Liver (tissue), 10 donors: ENCODE measurements at places on chromosomes 3 and 15. TPM values are rescaled to one million over a fixed set of nuclear protein-coding genes. Genes with fewer than 3 reads are reported as not detected.

The FOXB1 gene
- not detected for total RNA-seq

DNA sequence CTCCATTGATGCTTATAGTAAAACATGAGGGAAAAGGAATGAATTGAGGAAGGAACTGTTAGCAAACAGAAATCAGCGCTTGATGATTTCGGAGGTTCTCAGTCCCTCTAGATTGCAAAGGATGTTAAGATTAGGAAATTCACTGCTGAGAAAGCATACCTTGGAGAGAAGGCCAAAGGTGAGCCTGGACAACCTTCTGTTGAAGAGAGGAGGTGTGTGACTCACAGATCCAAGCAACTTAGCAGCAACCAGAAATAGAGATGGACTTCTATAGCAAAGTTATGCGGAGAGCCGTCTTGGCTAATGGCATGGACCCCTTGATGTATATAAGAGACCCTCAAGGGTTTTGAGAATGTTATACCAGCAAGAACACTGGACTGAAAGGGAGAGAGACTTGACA lies 114.3 kb downstream of the EEFSEC start:
- no peak for DNase-seq

DNA sequence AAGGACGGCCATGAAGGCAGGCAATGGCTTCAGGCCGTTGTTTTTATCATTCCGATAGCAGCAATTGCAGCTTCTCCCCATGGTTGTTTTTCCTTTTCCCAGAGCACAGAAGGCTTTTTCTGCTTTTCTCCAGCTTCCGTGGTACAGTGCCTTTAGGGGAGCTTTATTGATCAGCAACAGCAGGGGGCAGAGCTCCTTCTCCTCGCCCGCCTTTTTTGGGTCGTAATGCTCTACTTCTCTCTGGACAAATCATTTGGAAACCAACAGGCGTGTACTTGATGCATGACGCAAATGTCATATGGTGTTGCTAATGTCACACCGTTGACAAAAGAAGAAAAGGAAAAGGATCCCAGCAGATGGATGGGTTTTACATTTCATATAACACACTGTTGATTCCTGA lies 79.7 kb upstream of the SNRK start:
- DNase-seq: peak; percentile 16

- no peak for DNase-seq
Observed at GRCh38 chr15:78024883-78025282, 52.6 kb downstream of the TBC1D2B start.

DNA sequence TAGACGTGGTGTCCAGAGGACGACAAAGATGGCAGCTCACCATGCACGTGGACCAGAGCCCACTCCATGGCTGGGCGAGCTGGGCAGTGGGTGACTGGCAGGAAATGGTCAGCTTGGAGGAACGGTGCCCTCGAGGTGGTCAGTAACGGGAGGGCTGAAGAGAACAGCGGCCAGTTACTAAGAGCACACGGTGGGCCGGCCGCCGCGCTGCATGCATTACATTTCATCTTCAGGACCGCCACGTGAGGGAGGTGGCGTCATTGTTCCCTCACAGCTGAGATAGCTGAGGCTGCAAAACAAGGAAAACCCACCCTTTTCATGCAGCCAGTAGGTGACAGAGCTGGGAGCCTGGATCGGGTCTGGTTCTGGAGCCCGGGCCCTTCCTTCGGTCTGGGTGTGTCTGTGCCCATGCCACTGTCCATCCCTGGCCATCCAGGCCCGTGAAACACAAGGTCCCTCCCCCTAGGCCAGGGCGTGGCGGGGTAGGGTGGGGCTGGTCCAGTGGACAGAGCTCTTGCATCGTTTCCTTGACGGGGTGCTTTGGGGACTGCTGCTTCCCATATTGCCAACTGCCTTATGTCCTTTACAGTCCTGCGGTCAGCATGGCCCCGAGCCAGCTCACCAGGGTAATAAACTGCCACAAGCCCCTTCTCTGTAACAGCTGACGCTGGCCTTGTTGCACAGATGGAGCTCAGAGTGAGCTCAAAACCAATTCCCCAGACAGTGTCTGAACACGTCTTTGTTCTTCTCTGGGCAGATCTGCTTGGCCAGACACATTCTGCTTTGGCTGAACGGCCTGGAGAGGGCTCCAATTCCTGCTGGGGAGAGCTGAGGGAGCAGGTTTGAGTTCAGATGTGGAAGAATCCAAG lies 51.8 kb downstream of the RGMA start:
- DNase-seq: no peak

- DNase-seq: no peak
Observed at GRCh38 chr3:43734685-43735084, 43.9 kb downstream of the ABHD5 start.

GRCh38 chr15:64452988-64453688 lies 7.2 kb upstream of the ZNF609 start:
- DNase-seq: no peak

The ANXA2 gene
- total RNA-seq: 88.4 TPM

The LARP6 gene
- total RNA-seq: 1.2 TPM

The ANKDD1A gene
- total RNA-seq: 0.65 TPM

The TM4SF18 gene
- 12.6 TPM for total RNA-seq

The OR5H15 gene
- not detected for total RNA-seq

- DNase-seq: no peak
Observed at GRCh38 chr15:77384589-77385359, 35.1 kb downstream of the PEAK1 start.

DNA sequence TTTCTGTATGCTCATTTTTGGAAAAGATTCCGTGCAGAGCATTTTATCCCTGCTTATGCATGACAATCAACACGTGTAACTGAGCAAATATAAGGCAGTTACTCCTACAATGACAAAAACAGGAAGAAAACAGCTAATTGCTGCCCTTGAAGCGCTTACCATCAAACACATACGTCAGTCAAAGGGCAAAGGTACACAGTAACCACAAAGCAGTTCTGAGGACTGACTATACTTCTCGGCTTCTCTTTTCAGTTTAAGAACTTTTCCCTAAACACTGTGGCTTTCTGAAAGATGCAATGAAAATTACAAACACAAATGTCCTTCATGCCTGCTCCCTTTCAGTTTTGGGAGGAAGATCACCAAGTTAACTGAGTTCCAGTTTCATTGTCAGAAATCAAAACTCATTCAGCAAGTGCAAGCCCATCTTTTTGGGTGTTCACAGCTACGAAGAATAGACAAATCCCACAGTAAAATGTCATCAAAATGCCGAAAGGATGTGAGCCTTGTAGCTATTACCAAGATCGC lies 602.8 kb downstream of the FOXP1 start:
- DNase-seq: no peak

The MGLL gene
- 75.4 TPM for total RNA-seq

DNA sequence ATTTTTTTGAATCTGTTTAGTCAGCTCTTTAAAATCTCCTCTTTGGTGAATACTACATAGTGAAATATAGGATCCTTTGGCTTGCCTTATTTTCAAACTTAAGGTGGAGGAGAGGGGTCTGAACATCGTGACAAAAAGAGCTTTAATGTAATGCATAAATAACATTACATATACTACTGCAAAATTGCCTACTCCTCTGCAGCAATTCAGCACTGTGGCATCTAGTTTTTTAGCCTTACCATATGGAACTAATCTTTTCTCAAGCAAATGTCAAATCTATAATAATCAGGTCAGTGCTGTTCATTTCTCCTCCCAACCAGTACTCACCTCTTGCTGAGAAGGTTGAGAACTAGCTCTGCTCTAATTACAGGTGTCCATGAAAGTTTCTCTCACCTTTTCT lies 394.0 kb upstream of the CDIN1 start:
- DNase-seq: no peak

DNA sequence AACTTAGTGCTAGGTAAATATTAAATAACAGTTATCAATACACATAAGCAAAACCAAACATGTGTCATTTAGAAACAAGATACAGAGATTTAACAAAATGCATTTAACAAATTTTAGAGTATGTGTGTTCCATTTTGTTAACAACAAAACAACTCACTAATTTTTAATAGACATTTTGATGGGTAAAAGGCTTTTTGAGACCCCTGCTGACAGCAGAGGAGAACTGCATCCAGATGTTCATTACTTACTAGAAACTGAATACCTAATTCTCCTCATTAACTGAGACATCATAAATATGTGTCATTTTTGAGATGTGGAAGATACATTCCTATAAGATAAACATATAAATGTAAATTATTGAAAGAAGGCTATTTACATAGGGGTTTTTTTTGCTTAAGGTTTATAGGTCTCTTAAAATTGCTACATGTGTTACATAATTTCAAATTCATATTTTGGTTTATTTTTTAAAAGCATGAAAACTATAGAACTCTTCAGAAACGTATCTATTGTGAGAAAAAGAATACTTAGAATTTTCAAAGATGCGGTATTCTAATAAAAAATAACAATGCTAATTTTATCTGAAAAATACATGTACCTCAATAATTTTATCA lies 1009.8 kb downstream of the TUSC7 start:
- DNase-seq: no peak

The VIPR1 gene
- 2.3 TPM for total RNA-seq

DNA sequence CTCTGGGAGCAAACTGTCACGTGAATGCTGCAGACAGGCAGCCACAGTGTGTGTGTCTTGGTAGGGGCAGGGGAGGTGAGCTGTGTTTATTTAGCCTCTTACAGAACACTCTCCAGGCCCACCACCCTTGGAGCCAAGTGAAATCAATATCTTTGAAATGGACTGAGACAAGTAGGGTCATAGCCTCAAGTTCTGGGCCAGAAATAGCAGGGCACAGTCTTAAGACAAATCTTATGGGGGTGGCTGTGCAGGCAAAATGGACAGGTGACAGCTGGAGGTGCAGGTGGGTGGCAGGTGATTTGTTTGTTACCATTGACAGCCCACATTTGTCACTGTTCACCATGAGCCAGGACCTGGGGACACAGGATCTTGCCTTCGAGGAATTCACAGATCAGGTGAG lies 93.6 kb upstream of the NMNAT3 start:
- no peak for DNase-seq

The COL6A6 gene
- 0.92 TPM for total RNA-seq

DNA sequence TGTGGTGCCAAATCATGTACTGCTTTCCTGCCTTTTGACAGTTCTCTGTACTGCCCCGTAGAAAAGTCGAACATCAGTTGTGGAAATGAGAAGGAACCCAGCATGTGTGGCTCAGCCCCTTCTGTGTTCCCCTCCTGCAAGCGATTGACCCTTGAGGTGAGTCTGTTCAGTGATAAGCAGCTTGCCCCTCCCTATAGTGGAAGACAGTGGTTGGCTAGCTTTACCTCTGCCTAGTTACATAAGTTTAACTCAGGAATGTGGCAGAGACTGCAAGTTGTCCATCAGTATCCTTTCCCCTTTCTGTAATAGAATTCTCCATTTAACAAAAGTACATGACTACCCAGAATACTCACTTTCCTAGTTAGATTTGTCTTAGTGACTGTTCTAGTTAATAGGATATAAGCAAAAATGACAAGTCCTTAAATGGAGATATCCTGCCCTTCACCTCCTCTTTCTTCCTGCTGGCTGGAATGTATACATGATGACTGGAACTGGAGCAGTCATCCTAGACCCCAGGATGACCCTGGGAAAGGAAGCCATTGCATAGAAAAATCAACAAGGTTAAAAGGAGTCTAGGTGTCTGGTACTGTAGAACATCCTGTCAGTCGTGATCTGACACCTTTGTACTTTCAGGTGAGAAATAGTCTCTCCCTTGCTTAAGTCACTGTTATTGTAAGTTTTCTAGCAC lies 10.6 kb downstream of the SETMAR start:
- no peak for DNase-seq

DNA sequence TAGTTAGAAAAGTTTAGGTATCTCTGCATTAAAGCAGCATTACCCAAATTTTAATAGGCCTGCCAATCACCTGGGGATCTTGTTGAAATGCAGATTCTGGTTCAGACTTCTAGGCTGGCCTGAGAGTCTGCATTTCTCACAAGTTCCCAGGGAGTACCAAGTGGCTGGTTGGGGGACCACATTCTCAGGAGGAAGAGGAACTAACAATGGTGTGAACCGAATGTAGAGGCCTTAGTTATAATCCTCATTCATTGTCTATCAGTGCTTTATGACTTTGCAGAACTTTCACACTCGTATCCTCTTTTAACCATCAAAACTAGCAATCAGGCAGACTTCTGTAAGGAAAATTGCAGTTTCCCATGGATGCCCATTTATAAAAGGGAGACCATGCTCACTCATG lies 38.2 kb upstream of the UBE2E1 start:
- DNase-seq: no peak

DNA sequence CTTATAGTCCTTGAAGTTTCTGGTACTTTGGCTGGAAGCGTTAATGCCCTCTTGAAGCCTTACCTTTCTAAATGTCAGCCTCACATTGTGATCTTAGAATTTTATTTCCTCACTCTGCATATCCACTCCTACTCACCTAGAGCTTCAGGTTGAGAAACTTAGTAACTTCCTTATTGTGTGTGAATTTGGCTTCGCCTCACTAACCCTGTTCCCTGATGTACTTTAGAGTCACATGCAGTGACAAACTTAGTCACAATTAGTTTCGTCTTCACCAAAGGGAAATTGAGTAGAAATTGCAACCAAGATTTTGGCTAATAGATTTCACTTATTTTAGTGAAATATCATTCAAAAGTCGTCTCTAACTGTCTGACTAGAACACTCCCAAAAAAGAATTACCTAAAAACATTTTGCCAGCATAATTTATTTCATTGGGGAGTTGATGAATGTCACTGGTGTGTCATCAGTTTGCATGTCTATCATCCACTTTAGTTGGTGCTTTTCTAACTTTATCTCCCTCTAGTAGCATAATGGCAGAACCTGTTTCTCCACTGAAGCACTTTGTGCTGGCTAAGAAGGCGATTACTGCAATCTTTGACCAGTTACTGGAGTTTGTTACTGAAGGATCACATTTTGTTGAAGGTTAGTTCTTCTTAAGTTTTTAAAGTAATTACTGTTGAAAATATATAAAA lies 960 bp downstream of the MFN1 start:
- DNase-seq: no peak

- DNase-seq: no peak
Observed at GRCh38 chr3:114671741-114672510, 378.1 kb downstream of the TIGIT start.

- DNase-seq: no peak
Observed at GRCh38 chr15:59953392-59953883, 50.7 kb upstream of the FOXB1 start.

The SMCO1 gene
- not detected for total RNA-seq

The APBA2 gene
- total RNA-seq: 2.9 TPM

The HCN4 gene
- total RNA-seq: not detected

The IMPDH2 gene
- total RNA-seq: 33.6 TPM

DNA sequence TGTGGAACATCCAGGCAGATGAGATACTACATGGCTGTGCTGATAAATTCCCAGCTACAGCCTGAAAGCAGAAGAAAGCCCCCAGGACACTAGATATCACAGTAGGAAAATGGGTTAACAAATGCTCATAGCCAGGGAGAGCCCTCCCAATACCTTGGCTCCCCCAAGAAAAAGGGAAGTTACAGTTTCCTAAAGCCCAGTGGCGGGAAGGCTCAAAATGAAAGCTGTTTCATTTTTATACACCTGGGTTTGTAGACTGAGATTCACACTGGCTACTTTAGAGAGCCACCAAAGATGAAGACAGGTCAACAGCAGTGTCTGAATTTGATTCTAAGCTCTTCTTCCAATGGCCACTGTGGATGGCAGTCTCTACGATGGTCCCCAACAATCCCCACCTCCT lies 55.0 kb upstream of the TOPAZ1 start:
- DNase-seq: no peak
